PC-9 (cell line): ENCODE measurements at places on chromosomes 12 and 14. TPM values are rescaled to one million over a fixed set of nuclear protein-coding genes. Genes with fewer than 3 reads are reported as not detected.

DNA sequence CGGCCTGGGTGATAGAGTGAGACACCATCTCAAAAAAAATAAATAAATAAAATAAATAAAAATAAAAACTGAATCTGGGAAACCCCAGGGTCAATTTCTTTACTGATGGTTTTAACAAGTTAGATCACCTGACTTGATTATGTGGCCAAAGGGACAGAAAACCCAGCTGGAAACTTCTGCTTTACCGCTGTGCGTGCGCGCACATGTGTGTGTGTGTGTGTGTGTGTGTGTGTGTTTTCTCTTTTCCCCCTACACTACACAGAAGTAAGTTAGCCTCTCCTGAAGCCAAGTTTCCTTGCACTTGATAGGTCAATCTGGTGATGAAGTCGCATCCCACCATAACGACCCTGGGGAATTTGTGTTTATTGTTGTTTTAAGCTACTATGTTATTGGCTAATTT, 105.3 kb upstream of the AMN1 start:
- no peak overlapping the region for H3K27ac ChIP-seq
- no peak for DNase-seq
- no peak overlapping the region for H3K4me3 ChIP-seq
- H3K27me3 ChIP-seq: no peaks in the 10 kb centered on the region
- no peaks in the 10 kb centered on the region for H3K36me3 ChIP-seq
- H3K4me1 ChIP-seq: no peaks in the 10 kb centered on the region

Gene PLCZ1
- total RNA-seq: not detected in 2 replicates

GRCh38 chr14:95420060-95420459, 96.4 kb downstream of the SYNE3 start:
- no peaks in the 10 kb centered on the region for H3K36me3 ChIP-seq
- no peak overlapping the region for H3K4me3 ChIP-seq
- no peak for DNase-seq
- H3K27ac ChIP-seq: no peak overlapping the region

- peaks cover under 1% of the 10 kb centered on the region; the same call in 1 of the 2 replicates for H3K4me1 ChIP-seq
- no peak for DNase-seq
- no peaks in the 10 kb centered on the region for H3K27me3 ChIP-seq
These were observed 8.2 kb downstream of the GNPNAT1 start for GRCh38 chr14:52783206-52783605.

DNA sequence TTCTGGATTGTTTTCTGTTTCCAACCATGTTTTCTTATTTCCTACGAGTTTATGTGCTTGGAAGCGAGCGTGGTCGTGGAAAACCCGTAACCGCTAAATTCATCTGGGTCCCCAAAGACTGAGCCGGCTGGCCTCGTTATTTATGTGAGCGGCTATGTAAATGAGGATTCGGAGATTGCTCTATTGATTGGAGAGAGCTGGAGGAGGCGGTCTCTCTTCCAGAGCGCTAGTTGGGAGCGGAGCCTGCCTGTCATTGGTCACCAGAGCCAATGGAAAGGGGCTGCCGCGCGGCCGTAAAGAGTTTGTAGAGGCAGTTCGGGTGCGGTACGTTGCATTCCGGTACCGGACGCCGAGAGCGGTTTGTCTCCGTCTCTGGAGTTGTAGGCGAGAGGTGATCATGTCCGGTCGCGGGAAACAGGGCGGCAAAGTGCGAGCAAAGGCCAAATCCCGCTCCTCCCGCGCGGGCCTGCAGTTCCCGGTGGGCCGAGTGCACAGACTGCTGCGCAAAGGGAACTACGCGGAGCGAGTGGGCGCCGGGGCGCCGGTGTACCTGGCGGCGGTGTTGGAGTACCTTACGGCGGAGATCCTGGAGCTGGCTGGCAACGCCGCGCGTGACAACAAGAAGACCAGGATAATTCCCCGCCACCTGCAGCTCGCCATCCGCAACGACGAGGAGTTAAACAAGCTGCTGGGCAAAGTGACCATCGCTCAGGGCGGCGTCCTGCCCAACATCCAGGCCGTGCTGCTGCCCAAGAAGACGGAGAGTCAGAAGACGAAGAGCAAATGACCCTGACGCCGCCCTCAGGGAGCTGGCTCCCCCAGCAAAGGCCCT, 29.0 kb downstream of the WBP11 start:
- DNase-seq: peak; percentile 84
- H3K4me3 ChIP-seq: peak overlapping the region; percentile 91
- no peaks in the 10 kb centered on the region for H3K36me3 ChIP-seq
- H3K27ac ChIP-seq: peak overlapping the region; percentile 89
- H3K4me1 ChIP-seq: peaks cover 42% of the 10 kb centered on the region

- peak overlapping the region; percentile 98 for H3K27ac ChIP-seq
- peaks cover 25% of the 10 kb centered on the region for H3K4me1 ChIP-seq
- peaks cover 5% of the 10 kb centered on the region; the same call in 1 of the 2 replicates for H3K36me3 ChIP-seq
- DNase-seq: no peak
- H3K27me3 ChIP-seq: no peaks in the 10 kb centered on the region
These were observed 790 bp downstream of the GTF2A1 start for GRCh38 chr14:81219759-81220579.

DNA sequence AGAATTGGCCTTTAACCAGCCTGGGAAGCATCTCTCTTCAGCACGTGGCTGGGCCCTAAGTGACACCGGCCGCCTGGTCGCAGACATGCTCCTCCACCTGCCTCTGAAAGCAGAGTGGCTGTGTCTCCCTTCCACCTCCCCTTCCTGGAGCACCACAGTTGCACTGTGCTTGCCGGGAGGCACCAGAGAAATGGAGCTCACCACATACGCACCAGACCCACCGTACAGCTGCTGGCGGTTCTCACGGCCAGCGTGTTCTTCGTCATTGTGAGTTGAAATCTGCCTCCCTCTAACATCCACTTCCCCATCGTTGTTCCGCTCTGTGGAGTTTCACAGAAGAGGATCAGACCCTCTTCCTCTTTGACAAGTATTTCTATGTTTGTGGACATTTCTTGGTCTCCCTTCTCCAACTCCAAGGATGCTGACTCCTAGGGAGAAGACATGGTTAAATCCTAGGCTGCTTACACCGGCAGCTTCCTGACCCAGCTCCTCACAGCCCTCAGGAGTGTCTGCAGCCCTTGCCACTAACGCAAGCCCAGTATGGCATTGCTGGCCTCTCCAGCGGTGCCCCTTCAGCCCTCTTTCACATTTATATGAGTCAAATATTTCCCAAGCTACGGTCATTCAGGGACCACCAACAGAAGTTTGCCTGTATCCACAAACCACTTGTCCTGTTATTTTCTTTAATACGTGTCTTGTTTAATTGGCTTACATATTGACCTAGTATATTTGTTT, 11.5 kb upstream of the KRT5 start:
- H3K4me1 ChIP-seq: no peaks in the 10 kb centered on the region
- no peak overlapping the region for H3K27ac ChIP-seq
- no peak for DNase-seq
- no peaks in the 10 kb centered on the region for H3K36me3 ChIP-seq
- H3K27me3 ChIP-seq: no peaks in the 10 kb centered on the region

Gene STAB2
- not detected in 2 replicates for total RNA-seq
